ENCODE measurements at places on chromosomes 13 and 19.

DNA sequence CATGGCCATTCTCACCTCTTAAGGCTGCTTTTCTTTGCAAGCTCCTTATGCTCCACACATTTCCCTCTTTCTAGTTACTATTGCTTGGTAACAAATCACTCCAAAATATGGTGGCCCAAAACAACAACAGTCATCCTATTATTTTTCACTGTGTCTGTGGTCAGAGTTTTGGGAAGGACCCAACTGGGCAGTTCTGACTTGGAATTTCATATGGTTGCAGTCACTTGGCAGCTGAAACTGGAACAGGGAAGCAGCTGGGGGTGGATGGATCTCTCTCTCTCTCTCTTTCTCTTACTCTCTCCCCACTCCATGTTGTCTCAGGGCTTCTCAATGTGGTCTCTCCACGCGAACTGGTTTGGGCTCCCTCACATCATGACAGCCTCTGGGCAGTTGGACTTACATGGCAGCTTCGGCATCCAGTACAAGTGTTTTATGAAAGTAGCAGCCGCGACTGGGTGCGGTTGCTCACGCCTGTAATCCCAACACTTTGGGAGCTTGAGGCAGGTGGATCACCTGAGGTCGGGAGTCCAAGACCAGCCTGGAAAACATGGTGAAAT, 39.6 kb downstream of the NUMBL start:
- H3K36me3 ChIP-seq = no peaks in the 10 kb centered on the region
- H3K4me3 ChIP-seq = no peak overlapping the region
- DNase-seq = no peak
- peaks cover 10% of the 10 kb centered on the region for H3K4me1 ChIP-seq

- H3K4me1 ChIP-seq = no peaks in the 10 kb centered on the region
- H3K4me3 ChIP-seq = no peak overlapping the region
These were observed 98.8 kb downstream of the DPF1 start for GRCh38 chr19:38125238-38125637.

GRCh38 chr13:79226250-79226649, 179.8 kb downstream of the RBM26 start:
- no peaks in the 10 kb centered on the region for H3K27me3 ChIP-seq
- DNase-seq = no peak
- H3K4me1 ChIP-seq = no peaks in the 10 kb centered on the region
- H3K36me3 ChIP-seq = no peaks in the 10 kb centered on the region
- no peak overlapping the region for H3K27ac ChIP-seq

- no peak overlapping the region for H3K4me3 ChIP-seq
- peaks cover 29% of the 10 kb centered on the region for H3K4me1 ChIP-seq
- no peak overlapping the region for H3K27ac ChIP-seq
- H3K27me3 ChIP-seq = no peaks in the 10 kb centered on the region
These were observed 4.5 kb downstream of the CLPTM1 start for GRCh38 chr19:44959691-44960090.

DNA sequence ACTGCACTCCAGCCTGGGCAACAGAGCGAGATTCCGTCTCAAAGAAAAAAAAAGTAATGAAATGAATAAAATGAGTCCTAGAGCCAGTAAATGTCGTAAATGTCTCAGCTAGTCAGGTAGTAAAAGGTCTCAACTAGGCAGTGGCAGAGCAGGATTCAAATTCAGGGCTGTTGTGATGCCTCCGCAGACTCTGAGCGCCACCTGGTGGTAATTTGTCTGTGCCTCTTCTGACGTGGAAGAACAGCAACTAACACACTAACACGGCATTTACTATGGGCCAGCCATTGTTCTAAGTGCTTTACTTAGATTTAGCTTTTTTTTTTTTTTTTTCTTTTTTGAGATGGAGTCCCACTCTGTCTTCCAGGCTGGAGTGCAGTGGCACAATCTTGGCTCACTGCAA, 30.2 kb downstream of the CYP2F1 start:
- DNase-seq = peak; percentile 68
- no peak overlapping the region for H3K4me3 ChIP-seq
- no peaks in the 10 kb centered on the region for H3K36me3 ChIP-seq
- H3K27me3 ChIP-seq = no peaks in the 10 kb centered on the region

- no peak overlapping the region for H3K4me3 ChIP-seq
- no peak overlapping the region for H3K27ac ChIP-seq
- H3K36me3 ChIP-seq = no peaks in the 10 kb centered on the region
- no peak for DNase-seq
- H3K4me1 ChIP-seq = no peaks in the 10 kb centered on the region
These were observed 216.9 kb downstream of the RGCC start for GRCh38 chr13:41674246-41674645.

All from thyroid gland (tissue), 4 donors.